NCI-H146 (cell line): ENCODE measurements at places on chromosomes 3 and 15.

- DNase-seq = peak; percentile 79
Measured at GRCh38 chr15:42726114-42726513, 10.8 kb downstream of the CDAN1 start.

- no peak for DNase-seq
Measured at GRCh38 chr3:170493712-170494182, 75.1 kb downstream of the CLDN11 start.

- no peak for DNase-seq
Measured at GRCh38 chr15:84034578-84035398, 200.8 kb upstream of the GOLGA6L4 start.

GRCh38 chr3:10962481-10963036, 30.0 kb upstream of the SLC6A1 start:
- DNase-seq = no peak

DNA sequence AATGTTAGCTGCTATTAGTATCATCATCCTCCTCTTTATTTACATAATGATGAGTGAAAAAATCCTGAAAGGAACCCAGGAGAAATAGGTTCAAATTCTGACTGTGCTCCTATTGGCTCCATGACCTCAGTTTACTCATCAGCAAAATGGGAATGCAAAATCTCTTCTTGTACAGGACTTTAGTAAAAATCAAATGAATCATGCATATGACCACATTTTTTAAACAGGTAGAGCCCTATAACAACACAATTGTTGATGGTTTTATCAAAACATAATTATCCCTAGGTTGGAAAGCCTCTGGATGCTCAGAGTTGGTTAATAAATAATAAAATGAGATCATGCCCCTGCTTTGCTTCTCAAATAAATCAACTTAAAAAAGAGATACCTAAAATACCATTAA, 16.0 kb upstream of the NR2F2 start:
- no peak for DNase-seq

- peak; percentile 57 for DNase-seq
Measured at GRCh38 chr3:120909602-120909878, 1.5 kb downstream of the STXBP5L start.

GRCh38 chr3:50574444-50574831, 5.1 kb downstream of the HEMK1 start:
- no peak for DNase-seq

GRCh38 chr15:72536506-72536905, 62.4 kb downstream of the ARIH1 start:
- DNase-seq = no peak

- DNase-seq = peak; percentile 65
Measured at GRCh38 chr3:124648551-124648950, 81.7 kb upstream of the UMPS start.

DNA sequence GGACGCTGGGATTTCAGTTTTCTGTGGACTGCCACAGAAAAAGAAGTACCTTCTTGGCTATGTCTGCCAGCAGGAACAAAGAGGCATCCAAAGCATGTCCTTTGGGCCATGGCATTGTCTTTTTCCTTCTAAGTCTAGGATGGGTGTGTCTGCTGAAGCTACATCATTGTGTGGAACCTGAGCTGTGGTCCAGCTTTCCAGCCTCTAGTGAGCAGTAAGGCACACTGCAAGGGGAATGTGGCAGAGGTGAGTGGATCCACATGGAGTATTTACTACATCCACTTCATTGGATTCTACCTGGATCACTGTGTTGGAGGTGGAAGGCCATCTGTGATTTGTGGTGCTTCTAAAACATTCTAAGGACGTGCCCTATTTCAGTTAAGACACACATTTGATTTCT, 23.7 kb downstream of the CMTM8 start:
- no peak for DNase-seq

DNA sequence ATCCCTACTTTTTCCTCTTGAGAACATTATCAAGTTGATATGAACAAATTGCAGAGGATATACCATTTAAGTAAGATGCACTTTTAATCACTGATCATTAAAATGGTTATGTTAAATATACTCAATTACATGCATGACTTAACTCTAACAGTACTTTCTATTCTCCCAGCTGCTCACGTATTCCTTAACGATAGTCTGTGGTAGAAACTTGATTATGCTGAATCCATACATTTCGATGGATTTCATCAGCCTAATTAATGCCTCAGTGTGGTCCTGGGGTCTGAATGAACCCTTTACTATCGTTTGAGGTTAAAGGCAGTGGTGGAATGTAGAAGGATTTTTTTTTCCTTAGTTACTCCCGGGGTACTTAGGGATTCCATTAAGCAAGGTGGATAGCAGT, 18.6 kb downstream of the SOX2 start:
- DNase-seq = peak; percentile 68

DNA sequence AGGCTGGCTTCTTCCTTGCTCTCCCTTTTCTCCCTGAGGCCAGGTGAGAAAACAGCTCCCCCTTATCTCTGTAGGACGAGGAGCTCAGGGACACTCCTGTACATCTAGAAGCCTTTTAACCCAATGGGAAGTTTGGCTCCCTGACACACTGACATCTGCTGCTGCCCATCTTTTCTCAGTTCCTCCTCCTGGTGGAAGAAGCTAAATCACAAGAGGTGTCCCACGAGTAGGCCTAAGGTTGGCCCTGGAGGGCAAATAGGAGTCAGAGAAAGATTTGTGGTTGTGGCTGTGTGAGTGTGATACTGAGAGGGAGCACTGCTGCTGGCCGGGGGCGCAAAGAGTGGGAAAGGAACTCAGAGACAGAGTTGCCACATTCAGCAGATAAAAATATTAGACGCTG, 49.5 kb downstream of the ARHGAP31 start:
- DNase-seq = no peak

- peak; percentile 19 for DNase-seq
Measured at GRCh38 chr15:68055224-68055705, 1.1 kb downstream of the PIAS1 start.

DNA sequence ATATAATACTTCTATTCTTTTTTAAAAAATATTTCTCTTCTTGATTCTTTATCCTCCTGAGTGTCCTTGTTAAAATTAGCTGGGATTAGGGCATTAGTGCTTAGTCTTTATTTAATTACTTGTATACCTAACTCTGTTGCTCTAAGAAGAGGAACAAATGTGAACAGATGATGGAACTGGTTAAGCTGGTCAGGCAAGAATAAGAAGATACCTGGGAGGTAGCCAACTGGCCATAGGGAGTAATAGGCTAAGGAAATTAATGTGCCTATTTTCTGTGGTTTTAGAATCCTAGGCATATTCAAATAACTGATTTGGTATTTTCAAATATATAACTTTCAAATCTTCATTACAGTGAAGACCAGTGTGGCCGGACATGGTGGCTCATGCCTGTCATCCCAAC, 54.4 kb downstream of the EIF3J start:
- no peak for DNase-seq

- peak; percentile 18 for DNase-seq
Measured at GRCh38 chr15:31867536-31868442, 162.5 kb upstream of the CHRNA7 start.

GRCh38 chr15:98063871-98064270, 103.4 kb downstream of the ARRDC4 start:
- DNase-seq = no peak

- peak; percentile 70 for DNase-seq
Measured at GRCh38 chr3:156812521-156813335, 13.4 kb upstream of the LEKR1 start.

- no peak for DNase-seq
Measured at GRCh38 chr3:150656316-150656715, 47.4 kb downstream of the ERICH6 start.

GRCh38 chr3:41900265-41900664, 61.6 kb downstream of the ULK4 start:
- no peak for DNase-seq

- DNase-seq = no peak
Measured at GRCh38 chr3:44963571-44964325, 12.2 kb downstream of the ZDHHC3 start.

DNA sequence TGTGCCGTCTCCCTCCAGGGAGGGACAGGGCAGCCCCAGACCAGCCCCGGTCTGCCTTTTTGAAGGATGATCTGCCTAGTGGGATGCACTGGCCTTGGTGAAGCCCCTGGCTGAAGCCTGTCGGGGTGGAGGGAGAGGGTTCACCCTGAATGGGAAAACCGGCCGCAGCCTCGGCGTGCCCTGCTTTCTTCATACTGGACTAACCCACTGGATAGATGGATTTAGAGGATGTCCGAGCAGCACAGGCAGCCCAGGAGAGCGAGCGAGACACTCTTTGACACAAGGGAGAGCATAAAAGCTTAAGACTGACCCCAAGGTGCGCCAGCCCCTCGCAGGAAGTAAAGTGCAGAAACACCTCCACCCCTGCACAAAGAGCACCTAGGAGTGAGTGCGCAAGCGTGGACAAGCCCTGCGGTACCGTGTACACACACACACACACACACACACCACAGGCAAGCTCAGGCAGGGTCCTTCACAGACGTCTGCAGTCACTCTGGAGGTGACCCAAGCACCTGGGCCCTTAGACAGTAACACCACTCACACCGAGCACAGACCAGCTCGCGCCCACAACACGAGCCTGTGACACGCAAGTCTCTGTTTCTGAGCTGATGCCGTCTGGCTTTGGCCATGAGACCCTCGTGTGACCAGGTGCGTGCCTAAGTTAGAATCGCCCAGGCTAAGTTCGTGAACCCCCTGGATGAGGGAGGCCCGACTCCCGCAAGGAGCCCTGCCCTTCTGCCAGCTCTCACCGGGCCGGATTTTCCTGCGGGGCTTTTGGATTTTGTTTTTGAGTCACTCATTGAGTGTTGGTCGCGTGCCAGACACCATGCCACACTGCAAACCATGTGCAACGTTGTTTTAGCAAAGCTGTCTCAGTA, 11.3 kb downstream of the SEMA4B start:
- no peak for DNase-seq

- DNase-seq = no peak
Measured at GRCh38 chr15:63192619-63193206, 3.3 kb downstream of the RAB8B start.

GRCh38 chr15:95733931-95734330, 596.6 kb upstream of the NR2F2 start:
- no peak for DNase-seq

- no peak for DNase-seq
Measured at GRCh38 chr3:109685084-109686079, 348.0 kb upstream of the DPPA4 start.

DNA sequence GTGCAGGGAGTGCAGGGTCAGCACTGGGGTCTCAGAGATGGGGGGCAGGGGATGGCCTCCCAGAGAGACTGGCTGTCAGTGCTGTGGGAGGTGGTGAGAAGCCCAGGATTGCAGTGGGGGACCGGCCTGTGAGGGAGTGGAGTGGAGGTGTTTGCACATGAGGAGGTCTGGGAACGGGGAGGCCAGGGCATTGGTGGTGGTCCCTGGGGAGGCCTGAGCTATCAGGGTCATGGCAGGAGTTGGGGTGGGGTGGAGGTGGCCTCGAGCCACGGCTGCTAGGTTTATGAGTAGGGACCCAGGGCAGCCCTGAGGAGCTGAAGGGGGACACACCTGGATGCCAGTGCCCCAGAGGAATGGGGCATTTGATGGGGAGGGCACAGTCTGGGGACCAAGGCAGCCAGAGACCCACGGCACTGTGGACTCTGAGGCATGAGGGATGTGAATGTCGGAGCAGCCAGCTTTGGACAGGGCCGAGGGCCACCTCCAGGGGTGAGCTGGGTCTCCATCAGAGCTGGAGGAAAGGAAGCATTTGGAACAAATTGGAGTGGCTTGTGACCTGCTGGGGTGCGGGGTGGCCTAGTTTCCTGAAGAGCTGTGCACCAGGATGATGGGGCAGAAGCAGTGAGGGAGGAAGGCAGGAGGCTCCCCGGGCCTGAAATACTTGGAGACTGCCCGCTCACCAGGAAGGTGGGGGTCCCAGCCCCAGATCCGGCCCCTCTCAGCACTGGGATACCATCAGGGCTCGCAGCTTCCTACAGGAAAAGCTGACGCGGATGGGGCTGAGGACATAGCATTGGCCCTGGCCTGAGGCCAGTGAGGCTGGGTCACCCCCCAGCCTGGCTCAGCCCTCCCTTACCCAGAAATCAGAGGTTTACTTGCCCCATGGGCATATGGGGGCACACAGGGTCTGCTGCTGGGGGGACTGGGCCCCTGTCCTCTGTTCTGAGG, 9.5 kb upstream of the CSPG4 start:
- DNase-seq = no peak

DNA sequence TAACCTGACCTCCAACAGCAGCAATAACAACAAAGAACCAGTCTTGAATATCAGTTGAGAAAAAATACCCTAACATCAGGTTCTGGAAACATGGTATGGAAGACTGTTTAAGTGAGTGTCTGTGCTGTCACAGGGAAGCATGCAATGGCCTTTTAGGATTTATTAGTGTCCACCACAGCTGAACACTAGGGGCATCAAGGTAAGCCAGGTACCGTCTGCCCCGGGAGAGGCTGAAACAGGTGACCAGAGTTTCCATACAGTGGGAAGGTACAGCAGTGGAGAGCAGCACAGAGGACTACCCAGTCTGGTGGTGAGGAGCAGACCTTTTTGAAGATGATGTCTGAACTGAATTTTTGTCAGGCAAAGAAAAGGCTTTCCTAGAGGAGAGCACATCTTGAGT, 18.4 kb downstream of the ZDHHC23 start:
- peak; percentile 15 for DNase-seq

- DNase-seq = peak; percentile 11
Measured at GRCh38 chr15:97875513-97876280, 84.8 kb upstream of the ARRDC4 start.

- no peak for DNase-seq
Measured at GRCh38 chr3:121126033-121126706, 218.2 kb downstream of the STXBP5L start.

- DNase-seq = peak; percentile 39
Measured at GRCh38 chr3:46660543-46661523, 32.6 kb downstream of the ALS2CL start.

- DNase-seq = peak; percentile 1
Measured at GRCh38 chr15:78684657-78685056, 43.6 kb upstream of the CHRNB4 start.

GRCh38 chr3:156311431-156311830, 191.1 kb downstream of the KCNAB1 start:
- no peak for DNase-seq

- DNase-seq = no peak
Measured at GRCh38 chr3:9884555-9885165, 4.6 kb upstream of the CIDEC start.

DNA sequence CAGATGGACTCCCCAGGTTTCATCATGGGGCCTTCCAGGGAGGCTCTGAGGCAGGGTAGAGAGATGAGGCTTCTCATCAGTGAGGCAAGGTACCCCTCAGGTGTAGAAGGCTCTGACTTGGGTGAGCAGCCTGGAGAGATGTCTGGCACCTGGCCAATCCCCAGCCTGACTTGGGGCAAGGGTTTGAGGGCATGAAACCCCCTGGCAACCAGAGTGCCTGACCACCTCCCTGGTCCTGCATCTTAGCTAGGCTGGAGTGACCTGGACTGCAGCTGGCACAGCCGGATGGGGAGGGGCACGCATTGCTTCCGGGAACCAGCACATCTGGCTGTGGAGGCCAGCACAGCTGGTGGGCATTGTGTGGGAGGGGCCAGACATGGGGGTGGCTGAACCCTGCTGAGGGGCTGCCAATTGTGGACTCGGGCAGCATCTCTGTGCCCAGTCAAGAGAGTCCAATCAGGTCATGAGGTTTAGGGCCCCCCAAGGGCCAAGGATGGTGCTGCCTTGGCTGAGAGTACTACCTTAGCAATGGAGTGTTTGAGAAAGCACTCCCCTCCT, 1.9 kb downstream of the ZBTB47 start:
- peak; percentile 2 for DNase-seq

GRCh38 chr15:59676565-59676964, 12.6 kb downstream of the BNIP2 start:
- DNase-seq = no peak
